ENCODE measurements at places on chromosomes 16 and 17.

GRCh38 chr16:13084331-13084730 lies 182.9 kb downstream of the SHISA9 start:
- DNase-seq, result no peak

- no peak for DNase-seq
Observed at GRCh38 chr16:50167556-50167955, 14.4 kb downstream of the TENT4B start.

DNA sequence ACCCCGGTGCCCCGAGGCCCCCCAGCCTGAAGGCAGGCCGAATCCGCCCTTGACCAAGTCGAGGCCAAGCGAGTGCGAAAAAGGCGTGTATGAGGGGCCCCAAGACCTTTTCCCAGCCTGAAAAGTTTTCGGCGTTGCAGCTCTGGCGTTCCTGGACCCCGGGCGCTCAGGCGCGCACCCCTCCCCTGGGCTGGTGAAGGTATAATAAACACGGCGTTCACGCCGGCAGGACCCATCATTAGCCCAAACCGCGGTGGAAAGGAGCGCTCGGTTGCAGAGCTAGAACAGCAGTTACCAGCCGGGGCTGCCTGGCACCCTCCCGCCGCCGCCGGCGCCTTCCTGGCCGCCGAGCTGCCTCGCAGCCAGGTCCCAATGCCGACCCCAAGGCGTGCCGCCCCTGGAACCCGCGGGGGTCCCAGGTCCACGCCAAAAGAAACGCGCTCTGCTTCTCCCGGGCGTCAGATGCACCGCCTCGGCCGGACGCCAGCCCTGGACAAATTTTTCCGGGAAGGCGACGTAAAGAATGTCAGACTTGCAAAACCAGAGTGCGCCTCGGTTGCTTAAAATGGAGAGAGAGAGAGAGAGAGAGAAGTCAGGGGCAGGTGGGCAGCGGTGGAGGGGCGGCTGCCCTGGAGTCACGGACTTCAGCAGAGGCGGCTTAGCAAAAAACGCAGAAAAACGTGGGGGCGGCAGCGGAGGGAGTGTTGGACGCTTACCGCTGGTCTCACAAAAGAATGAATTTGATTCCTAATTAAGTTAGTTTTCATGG lies 11.5 kb upstream of the FOXF1 start:
- DNase-seq, result no peak

GRCh38 chr16:64617836-64618476 lies 503.9 kb downstream of the CDH11 start:
- DNase-seq, result no peak

DNA sequence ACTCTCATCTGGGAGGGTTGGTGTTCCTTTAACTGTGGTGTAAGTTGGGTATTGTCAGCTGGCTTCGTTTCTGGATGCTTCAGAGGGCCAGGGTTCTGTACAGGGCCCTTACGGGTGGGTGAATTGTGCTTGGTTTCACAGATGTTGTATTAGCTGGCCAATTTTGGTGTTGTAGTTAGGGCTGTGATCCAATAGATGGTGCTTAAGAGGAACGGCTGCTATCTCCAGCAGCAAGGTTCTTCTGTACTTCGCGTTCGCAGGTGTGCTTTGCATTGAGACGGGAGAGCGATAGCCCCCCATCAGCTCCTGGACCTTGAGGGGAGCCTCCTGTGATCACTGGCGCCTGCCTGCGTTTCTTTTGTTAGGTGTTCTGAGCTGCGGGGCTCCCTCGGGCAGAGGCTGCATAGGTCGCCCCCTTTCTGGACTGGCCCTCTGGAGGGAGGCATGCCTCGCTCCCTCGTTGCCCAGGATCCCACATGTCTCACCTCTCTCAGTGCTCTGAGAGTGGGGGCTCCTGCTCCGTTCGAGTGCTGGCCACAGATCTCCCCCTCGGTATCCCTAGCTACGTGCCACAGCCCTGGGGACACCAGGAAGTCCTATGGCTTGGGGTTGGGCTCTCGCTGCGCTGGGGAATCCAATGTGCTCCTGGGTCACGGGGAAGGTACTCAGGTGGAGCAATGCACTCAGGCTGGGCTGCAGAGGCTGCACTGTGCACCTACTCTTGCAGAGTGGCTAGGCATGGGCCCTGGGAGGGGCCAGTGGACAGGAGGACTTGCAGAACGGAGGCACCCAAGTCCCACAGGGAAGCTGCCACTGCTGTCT lies 837 bp upstream of the PRDM7 start:
- DNase-seq, result no peak

GRCh38 chr17:61627125-61627524 lies 36.1 kb upstream of the NACA2 start:
- no peak for DNase-seq

- DNase-seq, result no peak
Observed at GRCh38 chr16:74224828-74225612, 71.6 kb upstream of the PSMD7 start.

DNA sequence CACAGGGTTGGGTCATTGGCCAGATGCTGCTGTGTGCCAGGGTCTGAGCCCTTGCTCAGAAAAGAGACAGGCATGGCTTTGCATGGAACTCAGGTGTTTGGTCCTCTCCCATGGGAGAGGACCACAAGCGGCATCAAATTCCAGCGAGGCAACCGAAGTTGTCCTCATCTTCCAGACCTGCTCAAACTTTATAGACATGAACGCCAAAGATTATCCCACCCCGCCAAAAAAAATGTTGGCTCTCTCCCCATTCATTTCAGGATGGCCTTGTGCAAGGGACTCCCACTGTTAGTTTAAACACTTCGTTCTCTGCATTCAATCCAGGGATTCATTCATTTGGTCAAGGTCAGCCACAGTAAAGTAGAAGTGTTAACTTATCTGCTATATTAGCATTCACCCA lies 360.8 kb upstream of the ZFHX3 start:
- no peak for DNase-seq

- no peak for DNase-seq
Observed at GRCh38 chr16:3807425-3808123, 72.9 kb downstream of the CREBBP start.

DNA sequence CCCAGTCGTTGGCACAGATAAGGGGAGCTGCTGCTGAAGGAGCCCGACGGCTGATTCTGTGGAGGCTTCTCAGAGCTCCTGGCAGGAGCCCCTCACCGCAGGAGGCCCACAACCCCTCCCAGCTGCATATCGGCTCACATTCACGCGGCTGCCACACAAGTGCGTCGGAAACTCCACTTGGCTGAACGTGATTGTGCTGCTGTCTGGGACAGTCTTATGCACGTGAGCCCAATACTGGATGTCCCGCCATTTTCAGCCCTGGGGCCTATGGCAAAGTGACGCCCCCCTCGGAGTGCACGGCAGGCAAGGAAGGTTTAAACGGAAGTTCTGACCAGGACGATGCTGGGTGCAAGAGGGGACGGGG lies 8.7 kb upstream of the PITPNA start:
- DNase-seq, result no peak

- DNase-seq, result no peak
Observed at GRCh38 chr17:36627101-36627500, 25.7 kb downstream of the MRM1 start.

DNA sequence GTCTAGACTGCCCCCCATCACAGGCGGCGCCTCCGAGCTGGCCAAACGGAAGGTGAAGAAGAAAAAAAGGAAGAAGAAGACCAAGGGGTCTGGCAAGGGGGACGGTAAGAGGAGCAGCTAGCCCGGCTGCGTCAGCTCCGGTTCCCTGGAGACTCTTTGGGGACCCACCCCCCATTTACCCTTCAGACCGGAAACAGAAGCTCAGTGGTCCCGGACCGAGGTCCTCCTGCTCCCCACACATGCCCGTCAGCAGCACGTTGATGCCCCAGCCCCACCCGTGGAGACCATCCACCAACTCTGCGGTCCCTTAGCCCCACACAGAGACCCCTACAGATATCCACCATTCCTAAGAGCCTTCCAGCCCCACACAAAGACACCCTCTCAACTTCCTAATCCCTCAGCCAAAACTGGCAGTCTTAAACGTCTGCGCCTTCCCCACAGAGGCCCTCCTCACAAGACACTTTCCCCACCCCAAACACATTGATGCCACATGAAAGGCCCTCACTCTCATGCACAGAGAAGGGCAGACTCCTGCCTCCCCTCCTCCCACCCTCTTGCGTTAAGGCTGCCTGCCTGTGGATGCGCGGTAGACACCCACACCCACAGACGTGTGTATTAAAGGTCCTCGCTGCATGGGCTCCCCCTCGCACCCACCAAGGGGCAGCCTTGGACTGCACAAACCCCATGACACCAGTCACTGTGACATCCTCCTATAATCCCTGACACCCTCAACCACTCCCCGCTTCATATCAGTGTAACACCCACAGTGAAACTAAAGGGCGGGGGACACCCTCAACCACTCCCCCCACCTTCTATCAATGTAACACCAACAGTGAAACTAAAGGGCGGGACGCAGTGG lies 58.2 kb upstream of the RPH3AL start:
- DNase-seq, result peak; percentile 28

DNA sequence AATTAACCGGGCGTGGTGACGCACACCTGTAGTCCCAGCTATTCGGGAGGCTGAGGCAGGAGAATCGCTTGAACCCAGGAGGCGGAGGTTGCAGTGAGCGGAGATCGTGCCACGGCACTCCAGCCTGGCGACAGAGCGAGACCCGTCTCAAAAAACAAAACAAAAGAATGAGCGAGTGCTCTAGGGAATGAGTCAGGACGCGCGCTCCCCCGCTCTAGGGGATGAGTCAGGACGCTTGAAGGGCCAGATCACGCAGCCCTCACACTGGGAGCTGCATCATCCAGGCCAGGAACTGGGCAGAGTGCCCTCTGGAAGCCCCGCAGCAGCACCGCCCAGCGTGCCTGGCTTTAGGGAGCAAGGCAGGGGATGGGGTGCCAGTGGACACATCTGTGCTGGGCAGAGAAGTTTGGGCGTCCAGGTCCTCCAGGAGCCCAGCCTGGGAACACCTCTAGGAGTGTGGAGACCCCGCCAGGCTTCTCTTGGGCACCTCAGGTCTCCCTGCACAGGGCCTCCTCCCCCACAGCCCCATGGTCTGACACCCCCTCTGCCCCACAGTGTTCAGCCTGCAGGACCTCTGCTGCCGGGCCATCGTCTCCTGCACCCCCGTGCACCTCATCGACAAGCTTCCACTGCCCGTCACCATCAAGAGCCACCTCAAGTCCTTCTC lies 3.9 kb upstream of the WFIKKN1 start:
- DNase-seq, result no peak

- DNase-seq, result no peak
Observed at GRCh38 chr16:55489119-55489955, 10.3 kb downstream of the MMP2 start.

DNA sequence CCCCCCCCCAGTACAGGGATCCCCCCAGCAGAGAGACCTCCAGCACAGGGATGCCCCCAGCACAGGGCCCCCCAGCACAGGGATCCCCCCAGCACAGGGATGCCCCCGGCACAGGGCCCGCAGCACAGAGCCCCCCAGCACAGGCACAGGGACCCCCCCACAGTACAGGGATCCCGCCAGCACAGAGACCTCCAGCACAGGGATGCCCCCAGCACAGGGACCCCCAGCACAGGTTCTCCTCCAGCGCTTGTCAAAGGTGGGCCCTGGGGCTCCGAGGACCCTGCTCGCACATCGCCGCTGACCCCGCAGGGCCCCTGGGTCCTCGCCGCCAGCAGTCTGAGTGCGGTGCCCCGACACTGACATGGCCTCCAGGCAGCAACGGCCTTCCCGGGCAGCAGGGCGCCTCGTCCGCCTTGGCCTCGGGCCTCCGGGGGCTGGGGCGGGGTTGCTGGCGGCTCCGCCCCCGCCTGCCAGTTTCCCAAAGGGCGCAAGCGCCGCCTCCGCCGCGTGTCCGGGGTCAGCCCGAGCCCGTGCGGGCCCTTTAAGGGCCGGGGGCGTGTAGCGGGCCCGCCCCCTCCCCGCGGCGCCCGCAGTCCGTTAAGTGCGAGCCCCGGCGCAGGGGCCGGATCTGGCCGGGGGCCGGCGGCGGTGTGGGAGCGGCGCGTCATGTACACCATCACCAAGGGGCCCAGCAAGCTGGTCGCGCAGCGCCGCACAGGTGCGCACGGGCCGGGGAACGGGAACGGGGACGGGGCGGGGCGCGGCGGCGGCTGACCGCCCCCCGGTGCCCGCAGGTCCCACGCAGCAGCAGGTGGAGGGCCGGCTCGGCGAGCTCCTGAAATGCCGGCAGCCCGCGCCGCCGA lies at the start of gene MCRIP2:
Gene MCRIP2 (plus strand): TSS at position 503 of the 863 bp plus-strand sequence. CDS start 164 bp downstream, at position 667.
- DNase-seq, result peak; percentile 29

DNA sequence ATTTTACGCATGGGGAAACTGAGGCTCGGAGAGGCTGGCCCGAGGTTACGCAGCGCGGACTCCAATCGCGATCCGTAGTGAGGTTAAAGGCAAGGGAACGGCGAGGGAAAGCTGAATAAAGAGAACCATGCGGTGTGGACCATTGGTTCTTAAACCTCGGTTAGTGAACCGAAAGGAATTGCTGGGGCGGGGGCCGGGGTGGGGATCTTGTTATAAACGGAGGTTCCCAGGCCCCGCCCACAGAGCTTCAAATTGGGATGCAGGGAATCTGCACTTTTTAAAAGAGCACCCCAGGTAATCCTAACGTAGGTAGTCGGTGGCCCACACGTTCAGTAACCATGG lies 524 bp downstream of the IQCK start:
- no peak for DNase-seq

- DNase-seq, result no peak
Observed at GRCh38 chr16:14310519-14310991, 239.4 kb downstream of the MRTFB start.

DNA sequence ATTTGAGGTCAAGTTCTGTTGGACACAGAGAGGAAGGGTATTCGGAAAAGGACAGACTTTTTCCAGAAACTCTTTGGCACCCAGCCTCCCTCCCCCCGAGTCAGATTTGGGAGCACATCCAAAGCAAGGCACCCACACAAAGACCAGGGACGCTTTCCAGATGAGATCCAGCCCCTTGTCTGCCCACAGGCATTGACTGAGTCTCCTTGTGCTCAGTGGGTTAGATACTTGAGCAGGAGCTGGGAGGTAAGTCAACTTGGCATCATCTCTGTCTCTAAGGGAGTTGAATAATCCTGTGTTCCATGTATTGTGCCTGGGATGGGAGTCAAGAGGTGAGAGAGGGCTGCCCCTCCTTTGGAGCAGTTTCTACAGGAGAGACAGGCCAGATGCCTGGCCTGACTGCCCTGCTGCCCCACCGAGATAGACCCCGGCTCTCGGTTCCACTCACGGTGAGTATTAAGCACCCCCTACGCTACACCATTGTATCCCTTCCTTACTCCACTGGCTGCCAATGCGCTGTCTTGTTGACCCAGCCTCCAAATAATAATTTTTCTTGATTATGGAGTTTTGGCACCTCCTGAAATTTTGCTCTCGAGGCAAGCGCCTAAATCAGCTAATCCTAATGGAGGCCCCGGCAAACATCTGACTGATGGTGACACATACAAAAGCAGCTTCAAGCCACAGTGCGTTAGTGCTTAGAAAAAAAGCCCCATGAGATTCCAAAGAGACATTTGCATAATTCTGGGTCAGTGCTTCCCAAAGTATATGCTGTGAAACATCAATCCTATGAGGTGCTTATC lies 29.6 kb upstream of the MAP3K14 start:
- DNase-seq, result no peak

DNA sequence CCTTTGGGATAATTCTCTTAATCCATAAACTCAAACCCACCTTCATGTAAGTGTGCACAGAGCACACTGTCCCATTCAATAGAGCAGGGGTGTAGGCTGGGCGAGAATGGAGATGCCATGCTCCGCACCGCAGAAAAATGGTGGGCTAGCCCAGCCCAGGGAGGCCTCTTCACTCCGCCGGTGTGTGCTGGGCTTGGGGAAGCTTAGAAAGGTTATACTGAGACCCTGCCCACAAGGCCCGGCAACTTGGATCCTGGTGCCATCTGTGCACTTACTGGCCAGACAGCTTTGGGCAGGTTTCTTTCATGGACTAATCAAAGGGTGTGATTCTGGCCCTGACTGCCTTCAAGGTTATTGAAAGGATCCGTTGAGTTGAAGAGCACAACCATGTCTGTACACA lies 3.7 kb upstream of the STAT5A start:
- no peak for DNase-seq

Measured in stimulated activated CD8-positive, alpha-beta memory T cell treated with anti-CD3 and anti-CD28 coated beads, Interleukin-2, amount 100 ng/mL, for 1 hour (primary cell).